ENCODE measurements at places on chromosomes 7 and 10. TPM values are rescaled to one million over a fixed set of nuclear protein-coding genes. Genes with fewer than 3 reads are reported as not detected.

The LIPK gene
- not detected for total RNA-seq

DNA sequence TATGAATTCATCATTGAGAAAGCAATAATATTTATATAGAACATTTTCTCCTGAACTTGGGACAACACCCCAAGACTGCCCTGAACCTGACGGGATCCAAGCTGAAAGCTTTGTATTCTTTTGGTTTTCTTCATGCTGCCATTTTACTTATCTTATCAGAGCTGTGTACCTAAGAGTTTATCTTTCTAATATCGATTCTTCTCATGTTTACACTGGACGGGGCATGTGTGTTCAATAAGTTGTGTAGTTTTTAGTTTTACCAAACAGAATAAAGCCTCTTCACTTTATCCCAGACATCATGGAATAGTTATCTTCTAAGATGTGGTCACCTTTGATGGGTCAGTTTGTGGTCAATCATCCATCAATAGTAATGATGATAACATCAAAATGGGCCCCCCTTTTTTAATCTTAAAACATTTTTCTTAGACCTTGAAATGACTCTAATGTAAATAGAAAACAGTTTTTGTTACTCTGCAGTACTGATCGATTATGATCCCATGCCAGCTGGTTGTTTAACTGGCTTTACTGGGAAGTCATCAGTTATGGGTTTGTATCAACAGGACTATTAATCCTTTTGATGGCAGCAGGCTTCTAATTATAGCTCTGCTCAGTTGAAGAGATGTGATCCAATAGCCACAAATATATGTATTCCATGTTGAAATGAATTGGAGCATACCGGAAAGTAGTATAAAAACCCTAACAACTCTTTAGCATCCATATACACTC is 446.1 kb downstream of the KCNMA1 start:
- no peak for DNase-seq

GRCh38 chr10:26790221-26790995 is 70.3 kb downstream of the ABI1 start:
- DNase-seq: no peak

DNA sequence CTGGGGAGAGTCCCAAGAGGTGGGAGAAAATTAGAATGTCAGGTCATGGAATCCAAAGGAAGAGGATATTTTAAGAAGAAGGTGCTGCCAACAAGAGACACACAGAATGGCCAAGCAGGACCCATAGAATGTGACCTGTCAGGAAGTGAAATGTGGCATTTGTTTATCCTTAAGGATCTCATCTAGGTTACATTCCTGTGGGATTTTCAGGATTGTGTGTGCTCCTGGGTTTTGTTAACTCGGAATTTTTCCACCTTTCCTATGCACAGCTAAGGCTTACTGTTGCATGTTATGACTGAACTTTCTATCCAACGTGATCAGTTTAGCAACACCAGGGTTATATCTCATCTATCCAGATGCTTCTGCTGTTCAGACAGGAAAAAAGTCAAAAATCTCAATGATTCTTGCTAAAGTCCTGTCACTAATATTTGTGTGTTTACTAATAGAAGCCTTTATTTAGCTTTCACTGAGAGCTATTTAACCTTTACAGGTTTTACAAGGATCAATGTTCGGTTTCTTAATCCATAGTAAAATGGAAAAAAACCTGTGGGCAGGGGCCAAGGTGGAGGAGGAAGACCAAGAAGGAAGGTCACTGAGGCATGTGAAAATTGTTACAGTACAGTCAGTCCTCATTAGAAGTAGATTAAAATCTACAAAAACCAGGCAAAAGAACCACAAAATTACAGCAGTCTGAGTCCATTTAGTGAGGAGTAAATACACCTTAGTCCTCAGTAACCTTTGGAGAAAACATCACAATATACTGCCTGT is 437.8 kb upstream of the NPVF start:
- no peak for DNase-seq

- DNase-seq: no peak
Measured at GRCh38 chr10:4498711-4499251, 327.2 kb upstream of the AKR1E2 start.

DNA sequence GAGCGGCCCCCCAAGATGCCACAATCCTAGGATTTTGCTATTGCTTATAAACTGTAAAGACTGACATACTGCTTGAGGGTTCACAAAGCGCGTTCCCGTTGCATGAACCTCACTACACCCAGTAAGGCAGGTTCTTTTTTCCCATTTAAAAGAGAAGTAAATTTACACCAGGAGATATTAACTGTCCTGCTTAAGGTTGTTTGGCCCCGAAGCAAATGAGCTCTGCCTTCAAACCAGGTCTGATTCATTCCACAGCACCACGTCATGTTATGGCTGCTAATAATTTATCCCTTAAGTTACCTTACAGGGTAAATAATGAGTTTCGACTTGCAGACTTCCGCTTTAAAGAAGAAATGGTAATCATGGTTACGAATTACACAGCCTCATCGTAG is 559 bp upstream of the FKBP14 start:
- no peak for DNase-seq

GRCh38 chr7:54581511-54581910 is 39.3 kb downstream of the VSTM2A start:
- no peak for DNase-seq

- DNase-seq: no peak
Measured at GRCh38 chr7:78684201-78684600, 769.3 kb downstream of the MAGI2 start.
